ENCODE measurements at places on chromosomes 6 and 20.

DNA sequence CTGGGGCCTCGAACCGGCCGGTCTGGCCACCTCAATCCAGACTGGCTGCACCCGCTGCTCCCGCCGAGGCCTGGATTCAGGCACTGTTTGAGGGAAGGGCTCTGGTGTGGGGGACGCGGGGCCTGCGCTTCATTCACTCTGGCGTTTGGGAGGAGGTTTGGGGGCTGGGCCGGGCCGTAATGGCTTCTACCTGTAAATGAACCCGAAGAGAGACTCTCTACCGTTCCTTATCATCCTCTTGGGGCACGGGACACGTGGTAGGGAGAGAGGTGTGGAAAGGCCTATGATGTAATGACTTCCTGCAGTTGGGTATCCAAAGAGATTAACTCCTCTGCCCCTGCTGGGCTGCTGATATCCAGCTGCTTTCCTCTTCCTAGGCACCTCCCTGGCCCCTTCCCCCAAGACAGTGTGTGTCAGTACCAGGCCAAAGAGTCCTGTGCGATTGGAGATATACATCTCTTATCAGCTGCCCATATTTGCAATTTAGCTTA lies 1.8 kb downstream of the FOXO3 start:
- peak; percentile 31 for DNase-seq

DNA sequence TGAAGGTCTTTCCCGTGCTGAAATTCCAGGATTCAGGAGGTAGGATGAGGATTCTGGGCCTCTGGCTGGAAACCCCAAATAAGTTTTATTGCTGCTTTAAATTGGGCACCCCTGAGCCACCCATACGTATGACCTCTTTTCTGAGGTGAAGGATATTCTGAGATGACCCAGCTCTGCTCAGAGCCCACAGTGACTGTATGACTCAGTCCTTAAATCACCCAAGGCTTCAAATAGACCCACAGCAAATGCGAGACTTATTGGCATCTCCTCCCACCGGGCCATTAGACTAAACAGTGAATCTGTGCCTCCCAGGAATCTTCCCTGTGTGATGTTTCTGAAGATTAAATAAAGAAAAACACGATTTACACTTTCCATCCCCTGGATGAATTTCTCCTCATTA lies 9.5 kb downstream of the SIRPG start:
- no peak for DNase-seq

DNA sequence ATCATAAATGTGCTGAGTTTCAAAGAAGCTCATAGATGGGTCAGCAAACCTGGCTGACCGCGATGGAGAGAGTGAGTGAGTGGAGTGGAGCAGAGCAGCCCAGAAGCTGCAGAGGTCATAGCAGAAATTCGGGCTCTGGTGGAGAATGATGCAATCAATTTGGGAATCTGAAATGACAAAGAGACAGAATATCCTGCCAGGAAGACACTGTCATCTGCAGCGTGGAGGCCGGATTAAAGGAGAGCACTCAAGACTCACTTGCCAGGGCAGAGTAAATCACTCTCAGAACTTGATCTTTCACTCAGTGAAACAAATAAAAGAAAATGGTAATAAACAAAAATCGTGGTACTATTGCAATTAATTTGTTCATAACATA lies 109.6 kb upstream of the RREB1 start:
- DNase-seq = no peak

GRCh38 chr6:98920904-98921431 lies 26.8 kb downstream of the FBXL4 start:
- DNase-seq = no peak

- no peak for DNase-seq
These were observed 41.6 kb upstream of the ZNF217 start for GRCh38 chr20:53635221-53635620.

- DNase-seq = no peak
These were observed 139.9 kb downstream of the MYB start for GRCh38 chr6:135320721-135321621.

DNA sequence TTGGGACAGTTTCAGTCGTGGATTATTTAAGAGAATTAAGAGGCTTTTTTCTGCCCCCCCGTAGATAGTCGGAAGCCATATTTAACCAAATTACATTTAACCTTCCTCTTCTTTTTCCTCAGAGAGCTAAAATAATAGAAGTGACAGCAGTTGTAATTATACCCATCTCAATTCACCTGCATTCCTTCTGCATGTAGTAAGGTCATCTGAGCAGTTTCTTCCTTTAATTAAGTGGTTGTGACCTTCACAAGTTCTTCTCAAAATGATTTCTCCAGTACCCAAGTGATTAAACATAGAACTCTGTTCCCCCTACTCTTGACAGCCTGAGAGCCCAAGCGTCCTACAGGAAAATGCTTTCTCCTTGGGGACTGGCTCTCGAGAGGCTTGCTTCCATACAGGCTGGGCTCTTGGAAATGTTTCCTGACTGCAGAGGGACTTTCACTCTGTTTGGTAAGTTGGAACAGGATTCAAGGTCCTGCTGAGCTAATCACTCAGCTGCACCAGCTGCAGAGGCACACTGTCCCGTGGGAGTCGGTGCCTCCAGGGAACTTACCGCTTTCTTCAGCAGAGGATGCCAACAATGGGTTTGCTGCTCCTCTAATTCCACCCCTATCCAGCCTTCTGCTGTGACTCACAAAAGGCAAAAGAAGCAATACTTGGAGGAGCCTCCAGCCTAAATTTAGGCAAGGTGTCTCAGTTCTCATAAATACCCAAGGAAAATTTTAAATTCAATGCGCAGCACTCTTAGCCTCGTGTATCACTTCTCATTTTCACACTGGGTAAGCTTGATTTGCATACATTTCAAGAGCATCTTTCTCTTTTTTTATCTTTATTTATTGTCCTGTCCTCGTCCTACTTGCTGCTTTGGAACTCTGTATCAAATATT lies 414.9 kb downstream of the KIF16B start:
- no peak for DNase-seq

DNA sequence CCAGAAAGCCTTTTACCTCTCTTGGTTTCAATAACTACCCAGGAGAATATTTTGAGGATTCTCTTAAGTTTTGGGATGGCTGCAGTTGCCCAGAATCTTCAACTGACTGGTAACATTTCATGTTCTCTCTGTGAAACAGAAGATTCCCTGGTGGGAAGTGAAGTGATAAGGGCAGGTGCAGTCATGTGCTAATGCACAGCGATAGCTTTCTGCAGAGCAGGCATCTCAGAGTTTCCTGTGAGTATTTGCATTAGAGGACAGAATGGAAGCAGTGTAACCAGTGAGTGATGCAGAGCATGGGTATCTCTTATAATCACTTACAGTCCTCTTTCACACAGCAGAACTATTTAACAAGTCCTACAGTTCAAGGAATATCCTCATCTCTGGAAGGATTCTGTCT lies 76.1 kb downstream of the HCRTR2 start:
- DNase-seq = no peak

DNA sequence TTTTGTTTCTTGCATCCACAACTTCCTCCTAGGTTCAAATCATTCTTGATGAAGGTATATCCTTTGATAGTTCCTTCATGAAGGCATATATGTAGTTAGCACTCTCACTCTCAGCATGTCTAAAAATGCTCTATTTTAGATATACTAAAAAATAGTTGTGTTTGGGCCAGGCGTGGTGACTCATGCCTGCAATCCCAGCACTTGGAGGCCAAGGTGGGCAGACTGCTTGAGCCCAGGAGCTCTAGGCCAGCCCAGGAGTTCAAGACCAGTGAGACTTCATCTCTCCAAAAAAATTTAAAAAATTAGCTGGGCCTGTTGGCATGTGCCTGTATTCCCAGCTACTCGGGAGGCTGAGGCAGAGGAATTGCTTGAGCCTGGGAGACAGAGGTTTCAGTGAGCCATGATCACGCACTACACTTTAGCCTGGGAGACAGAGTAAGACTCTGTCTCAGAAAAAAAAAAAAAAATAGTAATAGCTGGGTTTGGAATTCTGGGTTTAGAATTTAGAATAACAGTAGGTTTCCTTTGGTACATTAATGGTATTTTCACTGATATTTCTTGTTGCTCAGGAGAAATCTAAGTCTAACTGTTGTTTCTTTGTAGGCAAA lies 7.0 kb downstream of the SERAC1 start:
- no peak for DNase-seq

GRCh38 chr20:63359937-63360849 lies 956 bp downstream of the CHRNA4 start:
- no peak for DNase-seq

- no peak for DNase-seq
These were observed 43.0 kb downstream of the PYGB start for GRCh38 chr20:25290646-25291431.

GRCh38 chr20:13984211-13984610 lies 6.2 kb downstream of the SEL1L2 start:
- DNase-seq = no peak

DNA sequence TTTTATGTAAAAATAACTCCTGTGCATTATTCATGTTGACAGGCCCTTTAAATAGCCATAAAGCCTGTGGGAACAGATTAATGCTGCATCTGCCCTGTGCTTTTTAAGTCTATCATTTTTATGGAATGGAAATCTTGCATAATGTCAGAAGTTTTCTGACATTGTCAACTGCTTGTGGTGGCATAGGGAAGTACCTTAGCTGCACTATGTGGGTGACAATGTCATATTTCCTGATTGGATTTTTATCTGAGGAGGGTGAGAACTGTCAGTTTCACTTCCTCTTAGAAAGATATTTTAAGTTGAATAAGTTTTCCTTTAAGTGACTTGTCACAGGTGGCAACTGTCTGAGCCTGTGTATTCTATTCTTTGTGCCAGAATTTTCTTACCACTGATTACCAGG lies 267.9 kb downstream of the PLCB1 start:
- DNase-seq = no peak

GRCh38 chr6:142885182-142885867 lies 59.7 kb downstream of the HIVEP2 start:
- DNase-seq = peak; percentile 30

DNA sequence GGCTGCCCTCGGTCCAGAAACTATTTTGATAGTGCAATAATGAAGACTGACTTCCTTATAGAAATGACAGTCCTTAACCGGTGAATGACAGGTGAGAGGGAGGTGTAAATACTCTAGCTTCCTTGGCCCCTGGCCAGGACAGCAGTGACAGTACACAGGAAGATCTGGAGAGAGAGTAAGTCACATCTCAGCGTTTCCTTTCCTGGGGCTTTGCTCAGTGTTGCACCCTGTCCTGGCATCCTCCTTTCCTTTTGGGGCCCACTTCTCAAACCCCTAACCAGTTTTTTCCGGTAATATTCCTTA lies 336.9 kb downstream of the CD83 start:
- no peak for DNase-seq

- peak; percentile 97 for DNase-seq
These were observed at the start of gene AGPAT1 for GRCh38 chr6:32175711-32176475. Gene AGPAT1 (minus strand): TSS chr6:32176084. CDS start chr6:32171496, 4,588 bp downstream.

- no peak for DNase-seq
These were observed 32.7 kb downstream of the COL21A1 start for GRCh38 chr6:56214703-56215101.

DNA sequence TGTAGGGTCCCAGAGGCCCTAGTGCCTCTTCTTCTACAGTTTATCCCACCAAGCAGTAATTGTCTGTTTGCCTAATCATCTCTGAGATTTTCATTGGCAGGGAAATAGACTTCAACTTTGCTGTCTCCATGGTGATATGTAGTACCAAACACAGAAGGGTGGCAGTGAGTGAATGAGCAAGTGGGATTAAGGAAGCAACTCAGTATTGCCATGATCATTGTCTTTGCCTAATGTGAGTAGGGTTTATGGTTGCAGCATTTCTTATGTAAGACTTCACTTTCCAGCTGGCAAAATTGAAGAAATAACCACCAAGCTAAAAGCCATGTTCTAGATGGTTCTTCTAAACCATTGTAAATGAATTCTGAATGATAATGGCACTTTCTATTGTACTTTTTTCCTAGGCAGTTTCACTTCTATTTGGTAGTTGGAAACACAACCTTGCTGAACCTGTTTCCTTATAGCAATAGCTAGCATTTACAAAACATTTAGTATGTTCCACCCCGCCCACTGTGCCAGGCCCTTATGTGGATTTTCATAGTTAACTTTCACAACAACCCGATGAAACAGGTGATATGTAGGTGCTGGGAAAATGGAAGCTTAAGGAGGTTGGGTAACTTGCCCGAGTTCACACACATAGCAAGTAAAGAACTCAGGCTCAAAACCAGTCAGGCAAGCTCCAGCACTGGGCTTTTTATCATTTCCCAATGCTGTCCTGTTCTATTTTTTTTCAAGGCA lies 32.0 kb downstream of the ZC2HC1B start:
- no peak for DNase-seq

GRCh38 chr20:64258071-64258823 lies 2.7 kb downstream of the PCMTD2 start:
- DNase-seq = no peak

- no peak for DNase-seq
These were observed 86.2 kb upstream of the PTPRK start for GRCh38 chr6:128606611-128607010.

- DNase-seq = peak; percentile 73
These were observed 13.9 kb upstream of the SIRPA start for GRCh38 chr20:1881240-1881835.

DNA sequence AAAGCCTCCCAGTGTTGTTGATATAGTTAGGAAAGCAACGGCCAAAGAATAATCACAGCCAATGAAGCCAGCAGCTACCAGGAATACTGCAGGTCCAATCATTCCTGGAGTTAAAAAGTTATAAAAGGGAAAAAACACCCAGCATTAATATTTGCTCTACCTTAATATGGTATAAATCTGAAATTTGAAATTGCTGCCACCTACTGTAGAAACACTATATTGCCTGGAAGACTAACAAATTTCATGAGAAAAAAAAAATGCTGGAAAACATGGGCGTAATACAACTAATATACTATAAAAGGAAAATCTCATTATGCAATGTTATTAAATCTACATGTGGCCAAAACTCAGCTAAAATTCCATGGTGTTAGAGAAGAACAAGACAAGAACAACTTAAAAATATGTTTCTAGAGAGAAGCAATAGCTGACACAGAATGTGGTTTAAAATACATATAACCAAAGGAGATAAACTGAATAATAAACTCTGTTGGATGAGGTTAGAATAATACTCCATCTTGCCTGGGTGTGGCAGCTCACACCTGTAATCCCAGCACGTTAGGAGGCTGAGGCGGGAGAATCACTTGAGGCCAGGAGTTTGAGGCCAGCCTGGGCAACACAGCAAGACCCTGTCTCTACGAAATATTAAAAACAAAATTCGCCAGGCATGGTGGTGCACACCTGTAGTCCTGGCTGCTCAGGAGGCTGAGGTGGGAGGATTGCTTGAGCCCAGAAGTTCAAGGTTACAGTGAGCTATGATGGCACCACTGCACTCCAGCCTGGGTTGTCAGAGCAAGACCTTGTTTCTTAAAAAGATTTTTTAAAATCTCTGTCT lies 43.1 kb downstream of the SLC17A5 start:
- peak; percentile 51 for DNase-seq

GRCh38 chr6:108638993-108639392 lies 78.3 kb downstream of the FOXO3 start:
- no peak for DNase-seq

Measured in midbrain (tissue), 1 donor.